ENCODE measurements at places on chromosomes 2 and 18.

GRCh38 chr2:40510304-40510703 lies 58.4 kb upstream of the SLC8A1 start:
- DNase-seq: no peak
- no peaks in the 10 kb centered on the region for H3K27me3 ChIP-seq
- no peaks in the 10 kb centered on the region for H3K4me1 ChIP-seq

DNA sequence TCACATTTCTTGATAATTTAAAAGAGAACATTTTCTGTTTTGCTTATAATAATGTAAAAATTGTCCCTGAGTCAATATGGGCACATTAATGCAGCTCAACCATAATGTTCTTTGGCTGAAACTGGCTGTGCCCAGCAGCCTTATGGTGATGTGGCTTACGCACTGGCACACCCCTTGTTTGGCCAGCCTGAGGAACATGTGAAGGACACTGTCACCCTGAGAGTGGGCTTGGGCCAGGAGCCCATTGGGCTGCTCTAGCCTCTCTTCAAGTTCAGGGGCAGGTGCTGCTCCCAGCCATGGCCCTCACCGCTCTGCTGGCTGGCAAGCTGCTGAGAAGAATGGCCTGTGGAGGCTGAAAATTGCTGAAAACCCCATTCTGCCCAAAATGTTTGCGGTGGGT lies 37.5 kb downstream of the MRPL33 start:
- no peaks in the 10 kb centered on the region for H3K36me3 ChIP-seq
- no peaks in the 10 kb centered on the region for H3K27me3 ChIP-seq
- no peak overlapping the region for H3K27ac ChIP-seq
- peaks cover 9% of the 10 kb centered on the region for H3K4me1 ChIP-seq
- H3K4me3 ChIP-seq: no peak overlapping the region

GRCh38 chr2:182866461-182867406 lies at the start of gene FRZB:
FRZB (minus strand) TSS chr2:182866637; CDS start chr2:182866552, 85 bp downstream.
- no peaks in the 10 kb centered on the region for H3K36me3 ChIP-seq
- no peak within 1 kb of the TSS for H3K27ac ChIP-seq
- DNase-seq: no peak
- peaks cover 2% of the 10 kb centered on the region for H3K4me1 ChIP-seq

- H3K36me3 ChIP-seq: no peaks in the 10 kb centered on the region
- 0 out of 2 replicates have a peak overlapping the region, but pooled peaks have one; percentile 6 for H3K4me3 ChIP-seq
- H3K27me3 ChIP-seq: no peaks in the 10 kb centered on the region
- no peak for DNase-seq
- H3K4me1 ChIP-seq: peaks cover 71% of the 10 kb centered on the region
These were observed 2.0 kb downstream of the AGPS start for GRCh38 chr2:177394594-177394973.
